ENCODE measurements at places on chromosomes 2 and 18.

DNA sequence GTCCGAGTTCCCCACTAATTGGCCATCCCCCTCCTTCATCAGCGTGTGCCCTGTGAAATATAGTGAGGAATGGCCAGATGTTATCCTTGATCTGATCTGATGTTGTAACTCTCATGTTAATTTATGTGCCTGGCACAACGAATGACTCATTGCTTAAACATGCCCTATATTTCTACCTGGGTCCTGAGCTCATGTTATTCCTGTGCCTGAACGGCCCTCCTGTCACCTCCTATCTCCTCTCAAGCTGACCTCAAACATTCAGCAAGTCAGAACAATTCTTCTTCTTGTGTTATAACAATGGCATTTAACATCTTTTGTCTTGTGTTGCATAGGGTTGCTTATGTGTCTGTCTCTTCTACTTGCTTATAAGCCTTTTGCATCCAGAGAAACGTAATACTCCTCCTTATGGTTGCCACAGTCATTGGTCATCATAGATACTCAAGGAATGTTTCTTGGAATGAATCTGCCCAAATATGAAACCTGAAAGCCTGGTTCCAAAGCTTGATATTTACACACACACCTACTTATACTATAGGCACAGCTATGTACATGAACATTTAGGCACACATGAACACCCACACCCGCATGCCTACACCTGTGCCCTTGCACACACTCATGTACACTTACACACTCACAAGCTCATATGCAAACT is 80.2 kb upstream of the PHLPP1 start:
- no peak for DNase-seq

GRCh38 chr18:79545736-79546171 is 133.8 kb upstream of the CTDP1 start:
- no peak for DNase-seq

- peak; percentile 71 for DNase-seq
These were observed 250.2 kb downstream of the LPIN1 start for GRCh38 chr2:11996618-11997017.

GRCh38 chr2:48993576-48993975 is 160.7 kb downstream of the FSHR start:
- DNase-seq = no peak

GRCh38 chr2:169095621-169096105 is 26.3 kb downstream of the DHRS9 start:
- no peak for DNase-seq

GRCh38 chr2:32715391-32715841 is 87.6 kb downstream of the TTC27 start:
- no peak for DNase-seq

DNA sequence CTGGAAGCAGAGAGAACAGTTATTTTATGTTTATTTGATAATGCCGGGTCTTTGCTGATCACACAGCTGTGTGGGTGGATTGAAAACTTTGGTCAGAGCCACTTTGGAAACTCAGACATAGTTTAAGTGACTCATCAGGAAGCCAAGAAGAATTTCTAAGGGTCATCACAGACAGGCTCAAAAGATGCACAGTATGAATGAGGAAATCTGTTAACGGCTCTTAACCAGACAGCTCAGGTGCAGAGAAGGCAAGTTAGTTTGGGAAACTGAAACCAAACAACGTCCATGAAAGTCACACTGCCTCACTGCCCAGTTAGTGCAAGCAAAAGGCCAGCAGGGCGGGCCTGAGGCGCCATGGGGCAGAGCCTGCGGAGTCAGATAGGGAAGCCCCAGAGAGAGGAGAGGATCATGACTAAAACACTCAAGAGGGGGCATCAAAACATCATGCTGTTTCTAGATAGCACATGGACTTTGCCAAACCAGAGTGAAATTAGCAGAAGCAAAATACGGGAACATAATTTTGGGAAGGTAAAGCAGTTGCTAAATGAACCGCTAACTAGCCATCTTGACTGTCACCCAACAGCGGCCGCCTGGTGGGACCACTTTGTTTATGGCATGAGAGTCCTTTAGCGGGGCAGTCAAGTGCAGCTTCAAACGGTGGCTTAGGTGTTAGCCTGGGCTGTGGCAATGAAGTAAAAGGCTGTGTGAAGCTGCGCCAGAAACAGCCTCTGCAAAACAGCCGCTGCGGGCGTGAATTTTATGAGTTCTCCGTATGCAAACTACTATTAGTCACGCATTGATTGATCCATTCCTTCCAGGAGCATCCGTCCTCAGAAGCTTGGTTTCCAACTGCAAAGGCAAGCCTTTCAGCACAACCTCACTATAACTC is 101.2 kb downstream of the KCTD18 start:
- DNase-seq = no peak

DNA sequence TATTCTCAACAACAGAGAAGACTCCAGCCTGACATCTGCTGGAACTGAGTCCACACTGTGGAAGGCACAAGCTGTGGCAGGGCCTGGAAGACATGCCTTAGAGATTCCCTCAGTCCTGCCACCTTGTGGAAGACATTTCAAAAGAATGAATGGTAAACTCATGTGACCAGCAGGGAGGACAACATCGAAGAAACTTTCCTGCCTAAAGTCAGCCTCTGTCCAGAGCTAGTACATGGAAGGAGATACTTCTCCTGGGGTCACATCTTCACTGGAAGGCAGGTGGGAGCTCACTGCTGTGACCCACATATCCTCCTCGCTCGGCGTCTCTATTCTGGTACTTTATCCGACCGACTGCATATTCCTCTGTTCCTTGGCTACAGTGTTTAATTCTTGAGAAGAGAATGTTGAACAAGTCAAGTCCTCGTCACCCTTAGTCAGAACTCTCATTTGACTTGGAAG is 59.5 kb downstream of the PUM2 start:
- DNase-seq = peak; percentile 32

- DNase-seq = no peak
These were observed 86.6 kb downstream of the ACOXL start for GRCh38 chr2:110818767-110819481.

DNA sequence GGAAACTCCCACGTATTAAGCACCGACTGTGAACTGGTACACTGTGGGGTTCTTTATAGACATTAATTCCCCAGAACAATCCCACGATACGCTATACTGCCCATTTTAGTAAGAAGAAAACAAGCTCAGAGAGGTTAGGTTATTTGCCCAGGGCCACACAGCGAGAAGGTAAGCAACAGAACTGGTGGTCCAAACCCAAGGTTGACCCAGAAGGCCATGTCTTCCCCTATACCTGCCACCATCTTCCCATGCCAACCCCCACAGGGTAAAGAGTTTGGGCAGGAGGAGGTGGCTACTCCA is 69.9 kb downstream of the MARCO start:
- DNase-seq = no peak

GRCh38 chr18:46379323-46379950 is 275.3 kb downstream of the HAUS1 start:
- DNase-seq = no peak

DNA sequence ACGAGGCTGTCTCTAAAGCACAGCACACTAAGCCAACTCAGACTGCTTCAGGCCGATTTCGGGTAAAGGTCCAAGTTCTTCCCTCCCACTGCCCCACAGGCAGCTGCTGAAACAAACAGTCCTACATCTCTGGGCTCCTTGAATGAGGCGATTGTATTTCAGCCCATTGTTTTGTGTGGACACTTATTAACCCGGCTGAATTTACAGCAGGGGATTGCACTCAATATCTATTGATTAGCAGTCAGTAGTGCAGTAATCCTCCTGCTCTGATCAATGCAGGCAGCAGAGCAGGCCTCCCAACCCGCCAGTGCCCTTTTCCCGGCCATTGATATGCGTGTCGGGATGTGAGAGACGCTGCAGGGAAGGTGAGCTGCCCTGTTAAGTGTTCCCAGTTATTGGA is 330.1 kb downstream of the CMPK2 start:
- no peak for DNase-seq

DNA sequence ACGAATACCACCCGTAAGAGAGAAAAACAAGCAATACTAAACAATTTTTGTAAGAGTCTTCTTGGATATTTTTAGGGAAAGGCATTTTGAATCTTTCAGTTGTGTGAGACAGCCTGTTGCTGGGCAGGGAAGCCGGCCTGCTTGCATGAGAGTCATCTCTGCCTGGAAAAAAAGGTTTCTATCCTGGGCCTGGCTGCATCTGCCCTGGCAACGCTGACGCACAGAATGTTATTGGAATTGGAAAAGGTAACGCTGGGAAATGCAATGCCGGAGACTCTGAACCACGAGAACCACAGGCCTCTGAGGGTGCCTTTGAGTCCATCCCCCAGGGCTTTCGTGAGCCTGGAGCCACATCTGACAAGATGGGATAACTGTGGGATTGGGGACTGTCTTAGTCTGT is 17.9 kb upstream of the NPAS2 start:
- DNase-seq = peak; percentile 62

DNA sequence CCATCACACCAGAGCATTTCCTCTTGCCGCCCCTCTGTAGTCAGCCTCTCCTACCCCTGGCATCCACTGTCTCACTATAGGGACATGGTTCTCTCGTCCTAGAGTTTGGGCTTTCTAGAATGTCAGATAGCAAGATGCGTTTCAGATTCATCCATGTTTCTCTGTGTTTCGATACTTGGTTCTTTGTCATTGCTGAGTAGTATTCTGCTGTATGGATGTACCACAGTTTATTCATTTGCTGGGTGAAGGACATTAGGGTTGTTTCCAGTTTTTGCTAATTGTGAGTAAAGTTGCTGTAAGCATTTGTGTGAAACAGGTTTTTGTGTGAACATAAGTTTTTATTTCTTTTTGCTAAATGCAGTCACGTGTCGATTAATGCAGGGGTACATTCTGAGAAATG is 3.8 kb downstream of the ZNF532 start:
- no peak for DNase-seq

DNA sequence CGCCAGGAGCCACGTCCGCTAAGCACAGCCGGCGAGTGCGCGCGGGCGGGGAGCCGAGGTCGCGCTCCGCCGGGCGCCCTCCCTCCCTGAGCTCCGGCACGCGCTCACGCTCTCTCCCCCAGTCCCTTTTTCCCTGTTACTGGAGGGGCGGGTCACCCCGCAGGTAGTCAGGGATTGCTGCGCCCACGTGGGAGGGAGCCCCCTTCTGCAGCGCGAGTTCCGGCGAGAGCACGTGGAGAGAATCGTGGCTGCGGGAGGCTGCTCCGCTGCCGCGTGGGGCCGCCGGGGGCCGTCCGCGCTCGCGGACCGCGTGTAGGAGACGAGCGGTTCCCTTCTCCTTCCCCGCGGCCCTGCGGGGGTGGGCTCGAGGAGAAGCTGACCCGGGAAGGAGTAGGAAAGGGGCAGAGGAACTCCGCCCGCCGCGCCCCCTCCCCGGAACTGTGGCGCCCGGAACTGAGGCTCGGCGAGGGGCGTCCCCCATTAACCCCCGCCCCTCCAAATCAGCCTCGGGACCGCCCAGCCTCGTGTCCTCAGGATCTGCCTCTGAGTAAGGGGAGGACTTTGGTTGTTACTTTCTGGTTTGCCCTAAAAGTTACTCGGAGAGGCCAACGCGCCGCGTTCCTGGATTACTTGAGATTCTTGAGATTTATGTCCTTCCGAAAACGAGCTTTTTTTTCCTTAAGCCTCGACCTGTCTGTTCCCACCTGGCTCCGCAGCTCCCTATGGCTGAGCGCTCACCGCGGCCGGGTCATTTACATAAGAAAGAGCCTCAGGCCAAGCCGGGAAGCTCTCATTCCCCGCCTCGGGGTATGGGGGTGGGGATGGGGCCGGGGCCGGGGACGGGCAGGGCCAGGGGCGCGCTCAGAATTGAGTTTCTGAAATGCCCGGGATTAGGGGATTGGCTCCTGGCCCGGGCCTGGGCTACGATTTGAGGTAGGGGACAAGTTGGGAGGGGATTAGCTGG is 1.1 kb downstream of the HK2 start:
- DNase-seq = peak; percentile 65

GRCh38 chr2:80019571-80020460 is 284.7 kb downstream of the LRRTM1 start:
- DNase-seq = no peak

DNA sequence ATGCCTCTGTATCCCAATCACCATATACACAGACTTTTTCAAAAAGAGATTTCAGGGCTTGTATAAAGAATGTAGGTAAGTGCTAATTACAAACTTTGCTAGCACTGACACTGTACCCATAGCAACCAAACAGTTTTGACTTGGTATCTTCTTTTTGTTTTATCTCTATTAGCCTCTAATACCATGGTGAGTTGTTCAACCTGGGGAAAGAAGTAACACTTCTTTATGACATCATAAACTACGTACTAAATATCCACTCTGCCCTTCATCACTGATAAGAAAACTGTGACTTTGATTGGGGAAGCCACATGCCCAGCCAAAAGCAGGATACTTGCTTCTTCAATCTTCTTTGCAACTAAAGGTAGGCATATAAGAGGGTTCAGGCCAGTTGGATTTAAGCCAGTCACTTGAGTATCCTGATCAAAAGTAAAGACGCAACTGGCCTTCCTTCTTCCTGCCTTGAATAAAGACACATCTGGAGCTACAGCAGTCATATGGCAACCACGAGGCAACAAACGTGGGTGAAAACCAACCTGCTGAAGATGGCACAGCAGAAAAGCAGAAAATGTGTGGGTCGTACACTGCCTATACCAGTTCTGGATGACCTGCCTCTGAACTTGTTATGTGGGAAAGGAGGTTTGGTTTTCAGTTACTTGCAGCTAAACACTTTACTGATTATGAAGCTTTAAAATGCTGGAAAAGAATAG is 16.4 kb downstream of the THADA start:
- no peak for DNase-seq

- DNase-seq = no peak
These were observed 706.7 kb upstream of the TMEFF2 start for GRCh38 chr2:192901446-192901845.

GRCh38 chr2:237568121-237568660 is 1.8 kb downstream of the PRLH start:
- DNase-seq = no peak

- no peak for DNase-seq
These were observed 544.1 kb upstream of the CDH7 start for GRCh38 chr18:65206551-65207260.

GRCh38 chr18:13313006-13313686 is 94.6 kb downstream of the LDLRAD4 start:
- no peak for DNase-seq

GRCh38 chr18:48137374-48138081 is 207.1 kb upstream of the SMAD2 start:
- no peak for DNase-seq

DNA sequence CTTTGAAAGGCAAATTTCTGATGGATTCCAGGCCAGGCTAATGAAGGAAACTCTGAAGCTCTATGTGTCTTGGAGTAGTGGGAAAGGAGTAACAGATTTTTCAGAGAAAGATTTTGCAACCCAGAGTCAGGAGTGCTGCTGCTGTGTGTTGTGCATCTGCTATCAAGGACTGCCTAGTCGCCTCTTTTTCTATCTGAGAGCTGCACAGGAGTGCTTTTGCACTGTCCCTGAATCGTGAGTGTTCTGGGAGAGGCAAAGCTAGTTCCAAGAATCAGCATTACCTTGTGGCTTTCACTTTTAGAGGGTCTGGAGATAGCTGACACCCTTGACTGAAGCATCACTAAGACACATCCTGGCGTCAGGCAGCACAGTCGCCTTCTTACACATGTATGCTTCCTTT is 336.4 kb downstream of the PARD3B start:
- DNase-seq = no peak

DNA sequence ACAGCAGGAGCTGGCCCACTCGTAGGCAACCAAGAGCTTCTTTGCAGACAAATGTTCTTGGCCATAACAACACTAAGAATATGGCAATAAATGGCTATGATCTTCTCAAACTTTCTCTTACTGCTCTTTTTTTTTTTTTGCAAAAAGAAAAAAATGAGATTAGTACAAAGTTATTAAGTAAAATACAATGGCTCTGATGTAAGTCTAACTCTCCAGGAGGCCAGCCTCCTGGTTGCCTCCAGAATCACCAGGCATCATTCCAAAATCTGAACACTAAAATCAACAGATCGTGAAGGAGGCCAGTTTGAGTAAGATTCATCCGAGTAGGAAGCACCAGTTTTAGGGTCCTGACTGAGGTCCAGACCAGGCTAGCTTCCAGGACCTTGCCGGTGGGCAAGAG is 20.8 kb upstream of the FIGN start:
- no peak for DNase-seq
